CD4-positive, alpha-beta T cell treated with Interleukin-12 subunit alpha and Interleukin-12 subunit beta, for 1 hour (primary cell): ENCODE measurements at places on chromosomes 3 and 15.

- DNase-seq = no peak
Measured at GRCh38 chr3:24608701-24609390, 114.2 kb upstream of the THRB start.

DNA sequence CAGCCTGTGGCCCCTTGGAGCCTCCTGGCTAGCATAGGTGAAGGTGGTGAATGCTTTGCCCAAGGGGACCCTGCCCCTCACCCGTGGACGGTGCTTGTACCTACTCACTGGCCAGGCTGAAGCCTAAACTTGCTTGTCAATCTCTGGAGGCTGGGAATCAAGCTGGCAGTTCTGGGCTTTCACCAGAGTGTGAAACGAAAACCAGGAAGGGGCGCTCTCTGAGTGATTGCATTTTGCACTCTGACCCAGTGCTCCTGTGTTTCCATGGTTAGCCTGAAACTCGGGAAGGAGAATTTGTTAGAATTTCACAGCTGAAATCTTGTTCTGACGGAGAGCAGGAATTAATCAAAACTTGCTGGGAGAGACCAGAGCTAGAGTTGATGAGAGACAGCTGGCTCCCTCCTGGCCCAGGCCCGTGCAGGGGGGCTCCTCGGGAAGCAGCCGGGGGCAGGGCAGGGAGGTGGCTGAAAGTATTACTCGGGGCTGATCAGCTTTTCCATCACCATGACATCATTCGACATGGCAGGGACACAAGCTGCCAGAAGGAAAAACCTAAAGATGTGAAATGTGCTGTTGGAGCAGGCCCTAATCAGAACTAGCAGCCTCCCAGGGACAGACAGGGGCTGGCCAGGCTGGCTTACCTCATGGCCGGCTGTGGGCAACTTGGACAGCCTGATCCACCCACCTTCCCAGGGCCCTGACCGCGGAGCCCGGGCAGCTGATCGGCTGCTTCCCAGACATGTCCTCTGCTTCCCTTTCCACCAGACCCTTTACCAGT lies 323.6 kb upstream of the CTDSPL start:
- no peak for DNase-seq

GRCh38 chr3:81684751-81685395 lies 76.6 kb downstream of the GBE1 start:
- no peak for DNase-seq

DNA sequence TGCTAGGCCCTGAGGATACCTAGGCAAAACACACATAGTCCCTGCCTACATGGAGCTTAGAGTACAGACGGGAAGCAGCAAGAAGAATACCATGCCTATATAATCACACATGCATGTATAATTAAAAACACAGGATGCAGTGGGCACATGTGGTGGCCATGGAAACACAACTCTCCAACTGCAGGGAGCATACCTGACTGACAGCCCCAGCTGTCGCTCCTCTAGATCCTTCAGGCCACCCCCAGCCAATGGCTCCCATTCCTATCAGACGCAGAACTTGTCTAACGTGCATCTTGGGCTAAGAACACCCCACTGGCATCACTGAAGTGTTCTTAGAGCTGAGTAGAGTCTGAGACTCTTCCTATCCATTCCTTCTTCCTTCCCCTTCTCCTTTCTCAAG lies 125.5 kb upstream of the FRMD4B start:
- no peak for DNase-seq

- no peak for DNase-seq
Measured at GRCh38 chr15:71048913-71049675, 66.2 kb upstream of the THSD4 start.

DNA sequence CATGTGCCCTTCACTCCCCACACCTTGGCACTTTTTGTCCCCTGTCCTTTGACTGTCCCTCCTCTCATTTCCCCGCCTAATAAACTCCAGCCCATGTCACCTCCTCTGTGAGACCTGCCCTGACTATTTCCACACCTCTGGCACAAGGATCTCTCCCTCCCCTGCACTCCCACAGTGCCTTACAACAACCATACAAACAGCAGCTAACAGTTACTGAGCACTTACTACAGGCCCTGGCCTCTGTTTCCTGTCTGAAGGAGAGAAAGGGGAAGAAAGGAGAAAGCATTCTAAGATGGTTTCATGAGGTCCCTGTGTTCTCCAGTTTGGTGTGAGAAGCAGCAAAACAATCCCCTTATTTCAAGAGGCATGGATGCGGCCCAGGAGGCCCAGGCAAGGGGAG lies 20.0 kb upstream of the TRH start:
- DNase-seq = no peak

- no peak for DNase-seq
Measured at GRCh38 chr15:25967116-25967515, 104.0 kb upstream of the ATP10A start.

DNA sequence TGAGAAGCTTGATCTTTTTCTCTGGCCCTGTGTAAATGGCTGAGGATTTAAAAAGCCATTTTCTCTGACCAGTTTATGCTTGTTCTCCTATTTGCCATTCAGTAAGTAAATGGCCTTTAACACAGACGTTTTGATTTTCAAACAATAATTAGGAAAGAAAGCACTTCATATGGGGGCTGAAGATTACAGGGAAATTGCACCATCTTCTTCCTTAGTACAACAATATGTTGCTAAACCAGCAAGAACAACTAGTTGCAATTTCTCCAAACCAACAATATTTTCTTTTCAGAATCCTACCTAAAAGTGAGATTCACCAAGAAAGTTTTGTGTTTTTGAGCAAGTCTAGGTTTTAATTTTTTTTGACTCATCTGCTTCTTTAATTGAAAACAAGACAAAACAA lies 80.5 kb upstream of the CCNL1 start:
- DNase-seq = no peak

GRCh38 chr3:196240424-196240823 lies 24.1 kb downstream of the SLC51A start:
- no peak for DNase-seq

- DNase-seq = no peak
Measured at GRCh38 chr3:98800401-98800800, 37.3 kb downstream of the ST3GAL6 start.

DNA sequence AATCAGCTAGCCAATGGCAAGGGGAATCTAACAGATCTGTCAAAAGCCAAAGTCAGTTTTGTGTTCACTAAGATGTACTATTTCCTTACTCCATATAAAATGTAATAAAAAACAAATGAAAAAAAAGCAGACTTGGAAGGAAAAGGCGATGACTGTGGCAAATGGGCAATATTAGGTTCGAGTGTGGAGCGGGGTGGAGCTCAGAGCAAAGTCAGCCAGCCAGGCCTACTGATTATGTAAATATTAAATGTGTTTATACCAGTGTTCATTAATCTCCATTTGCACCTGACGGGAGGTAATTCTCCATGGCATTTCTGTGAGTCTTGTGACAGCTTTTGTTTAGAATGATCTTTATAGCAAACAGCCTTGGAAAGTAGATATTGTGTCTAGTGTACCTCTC lies 96.2 kb upstream of the KCNMB2 start:
- no peak for DNase-seq

- DNase-seq = no peak
Measured at GRCh38 chr3:18334837-18335601, 90.1 kb downstream of the SATB1 start.

- DNase-seq = no peak
Measured at GRCh38 chr3:62167566-62168262, 205.6 kb downstream of the FEZF2 start.

DNA sequence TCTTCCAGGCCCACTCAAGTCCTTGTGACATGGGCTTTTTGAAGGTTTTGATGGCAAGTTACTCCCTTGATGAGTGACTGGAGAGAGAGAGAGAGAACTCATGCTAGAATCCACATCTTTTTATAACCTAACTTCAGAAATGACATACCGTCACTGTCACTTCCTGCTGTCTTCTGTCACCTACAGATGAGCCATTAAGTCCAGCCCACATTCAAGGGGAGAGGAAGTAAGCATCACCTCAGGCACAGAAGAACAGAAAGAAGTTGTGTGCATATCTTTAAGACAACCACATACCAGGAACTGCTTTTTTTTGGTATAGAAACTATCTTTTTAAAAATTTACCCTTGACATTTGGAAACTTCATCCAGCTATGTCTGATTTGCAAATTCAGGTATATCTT lies 16.6 kb upstream of the TXNRD3 start:
- no peak for DNase-seq

DNA sequence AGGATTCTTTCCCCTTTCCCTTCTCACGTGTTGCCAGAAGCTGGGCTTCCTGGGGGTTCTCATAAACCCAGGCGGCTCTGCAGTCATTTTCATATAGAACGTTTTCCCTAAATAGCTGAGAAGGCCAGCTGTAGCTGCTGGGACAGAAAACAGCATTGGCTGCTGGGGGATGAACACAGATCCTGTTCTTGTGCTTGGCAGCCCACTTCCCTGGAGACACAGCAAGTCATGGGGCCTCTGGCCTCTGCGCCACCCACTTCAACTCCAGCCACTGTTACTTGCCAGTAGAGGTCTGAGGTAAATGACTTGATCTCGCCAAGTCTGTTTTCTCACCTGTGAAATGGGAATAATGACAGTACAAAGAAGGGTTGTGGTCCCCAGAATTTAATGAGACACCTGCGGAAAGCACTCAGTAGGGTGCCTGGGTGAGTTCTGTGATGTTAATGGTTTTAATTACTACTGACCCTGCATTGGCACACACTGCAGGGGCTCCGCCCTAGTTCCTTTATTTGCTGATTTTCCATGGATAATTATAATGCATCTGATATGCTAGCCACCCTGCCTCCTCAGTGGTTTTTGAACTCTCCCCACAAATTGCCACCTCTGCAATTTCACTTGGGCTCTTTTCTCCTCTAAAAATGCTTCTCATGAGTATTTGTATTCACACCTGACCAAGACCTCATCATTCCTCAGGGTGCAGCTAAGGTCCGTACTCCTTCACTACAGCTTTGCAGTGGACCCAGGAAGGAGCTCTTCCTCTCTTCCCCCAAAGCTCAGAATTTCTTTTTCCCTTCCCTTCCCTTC lies 274.7 kb downstream of the RPLP1 start:
- DNase-seq = no peak
